ENCODE measurements at places on chromosomes 5 and 9.
A peak's percentile ranks its signal among the peaks of the same experiment; 100 is the strongest.

- no peak for DNase-seq
These were observed 361.0 kb downstream of the FGF10 start for GRCh38 chr5:44028226-44028625.

DNA sequence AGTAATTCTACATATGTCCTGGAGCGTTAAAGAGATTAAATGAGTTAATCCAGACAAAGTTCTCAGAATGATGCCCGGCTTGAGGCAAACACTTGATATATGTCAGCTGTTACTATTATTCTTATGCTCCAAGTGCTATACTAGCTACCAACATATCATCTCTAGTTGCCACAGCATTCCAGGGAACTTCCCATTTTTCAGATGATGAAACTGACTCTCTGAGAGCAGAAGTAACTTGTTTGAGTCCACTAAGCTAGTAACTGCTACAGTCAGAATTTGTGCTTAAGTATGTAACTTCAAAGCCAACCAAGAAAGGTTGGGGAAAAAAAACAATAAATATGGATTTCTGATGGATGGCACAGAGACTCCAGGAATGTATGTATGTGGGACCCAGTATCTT is 98.1 kb downstream of the CDK5RAP2 start:
- DNase-seq: no peak

DNA sequence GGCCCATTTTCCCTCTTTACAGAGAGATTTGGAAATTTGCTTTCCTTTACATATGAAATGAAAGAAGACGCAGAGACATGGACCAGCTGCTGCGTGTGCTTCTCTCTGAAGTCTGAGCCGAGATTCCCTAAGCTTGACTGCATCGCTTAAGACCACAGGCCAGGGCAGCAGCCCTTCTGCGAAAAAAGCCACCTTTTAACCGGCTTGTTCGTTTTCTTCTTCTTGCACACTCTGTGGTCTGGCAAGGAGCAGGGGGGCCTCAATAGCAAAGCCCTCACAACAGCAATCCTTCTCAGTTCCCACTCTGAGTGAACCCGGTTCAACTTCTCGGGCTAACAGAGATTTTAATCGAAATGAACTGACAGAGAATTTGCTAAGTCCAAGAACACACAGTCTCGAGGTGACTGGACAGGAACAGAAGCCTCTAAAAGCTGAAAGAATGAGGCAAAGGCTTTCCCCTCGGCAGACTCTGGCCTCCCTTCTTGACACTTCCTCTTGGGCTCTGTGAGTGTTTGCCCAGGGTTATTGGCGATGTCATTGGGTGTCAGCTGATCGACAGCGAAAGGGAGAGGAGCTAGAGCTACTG is 512.9 kb upstream of the KLF4 start:
- peak; percentile 67 for DNase-seq

- DNase-seq: no peak
These were observed 78.4 kb downstream of the GLDC start for GRCh38 chr9:6567140-6567591.

- DNase-seq: no peak
These were observed 74.3 kb downstream of the CACNA1B start for GRCh38 chr9:137951597-137952490.

- DNase-seq: no peak
These were observed 153.3 kb upstream of the IZUMO3 start for GRCh38 chr9:24698881-24699518.

DNA sequence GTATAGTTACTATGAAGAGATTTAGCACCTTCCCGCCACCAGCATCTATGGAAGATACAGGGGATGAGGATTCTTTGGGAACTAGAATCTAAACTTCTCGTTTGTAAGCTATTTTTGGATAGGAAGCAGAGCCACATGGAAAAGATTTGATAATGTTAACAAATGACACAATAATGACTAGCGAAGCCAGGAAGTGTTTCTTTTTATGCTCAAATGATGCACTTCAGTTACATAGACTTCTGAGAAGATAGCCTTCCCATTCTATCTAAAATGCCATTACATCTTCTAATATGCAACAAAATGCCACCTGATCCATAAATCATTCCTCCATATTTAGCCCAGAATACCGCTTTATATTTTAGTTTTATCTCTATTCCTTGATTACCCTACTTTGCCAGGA is 17.0 kb upstream of the TNC start:
- DNase-seq: no peak

GRCh38 chr5:69001627-69002026 is 92.2 kb upstream of the SLC30A5 start:
- no peak for DNase-seq

DNA sequence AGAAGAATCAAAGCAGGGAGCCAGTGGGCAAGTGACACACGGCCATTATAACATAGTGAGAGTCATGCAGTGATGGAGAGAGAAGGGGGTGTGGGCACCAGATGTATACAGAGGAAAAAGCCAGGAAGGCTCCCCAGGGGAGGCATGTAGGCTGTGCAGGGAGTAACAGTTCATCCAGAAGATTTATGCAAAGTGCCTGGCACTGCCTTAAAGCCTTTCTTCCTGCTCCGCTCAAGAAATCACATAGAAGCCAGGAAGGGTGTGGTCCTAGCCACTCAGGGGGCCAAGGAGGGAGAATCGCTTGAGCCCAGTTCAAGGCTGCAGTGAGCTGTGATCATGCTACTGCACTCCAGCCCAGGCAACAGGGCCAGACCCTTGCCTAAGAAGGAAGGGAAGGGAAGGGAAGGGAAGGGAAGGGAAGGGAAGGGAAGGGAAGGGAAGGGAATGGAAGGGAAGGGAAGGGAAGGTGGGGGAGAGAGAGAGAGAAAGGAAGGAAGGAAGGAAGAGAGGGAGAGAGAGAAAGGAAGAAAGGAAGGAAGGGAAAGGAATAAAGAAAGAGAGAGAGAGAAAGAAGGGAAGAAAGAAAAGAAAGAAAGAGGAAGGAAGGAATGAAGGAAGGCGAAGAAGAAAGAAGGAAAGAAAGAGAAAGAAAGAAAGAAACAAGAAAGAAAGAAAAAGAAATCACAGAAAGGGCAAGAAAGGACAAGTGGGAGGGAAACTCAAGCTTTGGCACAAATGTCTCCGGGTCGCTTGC is 89.8 kb downstream of the LHX2 start:
- DNase-seq: no peak

GRCh38 chr5:10528056-10528816 is 35.6 kb upstream of the ANKRD33B start:
- DNase-seq: no peak

- DNase-seq: no peak
These were observed 26.2 kb downstream of the GPR21 start for GRCh38 chr9:123059472-123060220.

DNA sequence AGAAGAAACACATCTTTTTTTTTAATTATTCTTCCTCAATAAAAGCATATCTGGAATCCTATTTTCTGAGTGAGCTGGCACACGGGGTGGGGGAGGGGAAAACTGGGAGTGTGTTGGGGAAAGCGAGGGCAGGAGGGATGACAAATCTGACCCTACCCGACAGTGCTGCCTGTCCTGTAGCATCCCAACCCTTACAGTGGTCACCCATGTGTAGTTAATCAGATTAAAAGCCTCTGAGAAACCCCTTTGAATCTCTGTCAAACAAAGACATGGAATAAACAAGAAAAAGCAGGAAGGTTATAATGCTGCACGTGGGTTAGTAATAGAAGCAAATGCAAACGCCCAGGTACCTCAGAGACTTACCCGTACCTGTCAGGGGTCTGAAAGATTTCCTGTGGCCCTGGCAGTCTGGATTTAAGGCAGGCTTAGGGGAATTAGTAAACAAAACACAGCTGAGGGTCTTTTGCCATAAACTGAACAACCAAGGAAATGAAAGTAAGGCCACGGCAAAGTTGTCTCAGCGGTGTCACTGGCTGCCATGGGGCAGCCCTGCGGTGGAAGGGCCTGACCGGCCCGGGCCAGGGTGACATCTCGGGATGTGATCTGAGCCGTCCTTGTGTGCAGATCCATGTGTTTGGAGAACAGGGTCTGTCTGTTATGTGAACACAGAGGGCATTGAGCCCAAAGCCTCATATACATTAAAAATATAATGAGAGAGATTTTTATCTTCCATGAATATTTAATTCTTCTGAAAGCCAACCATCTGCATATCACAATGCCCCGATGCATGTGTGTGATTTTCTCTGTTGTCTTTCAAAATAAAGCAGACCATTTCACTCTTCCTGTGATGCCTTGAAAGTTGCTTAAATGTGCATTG is 308.2 kb downstream of the ZNF608 start:
- DNase-seq: no peak

DNA sequence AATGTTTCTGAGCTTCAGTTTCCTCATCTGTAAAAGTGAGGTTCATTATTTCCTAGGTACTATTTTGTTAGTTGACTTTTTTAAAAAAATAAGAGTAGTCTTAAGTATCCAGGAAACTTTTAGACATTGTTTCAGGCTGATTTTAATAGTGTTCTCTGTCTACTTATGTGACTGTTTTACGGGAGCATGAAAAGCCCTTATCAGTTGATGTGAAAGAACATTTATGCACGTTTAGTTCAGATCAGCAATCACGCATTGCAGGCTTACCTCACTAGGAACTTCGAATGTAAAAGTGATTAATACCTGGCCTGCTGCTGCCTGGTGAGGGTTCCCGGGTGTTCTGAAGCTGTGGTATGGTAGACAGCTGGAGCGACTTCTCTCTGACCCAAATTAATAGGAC is 8.1 kb downstream of the SNX18 start:
- no peak for DNase-seq

DNA sequence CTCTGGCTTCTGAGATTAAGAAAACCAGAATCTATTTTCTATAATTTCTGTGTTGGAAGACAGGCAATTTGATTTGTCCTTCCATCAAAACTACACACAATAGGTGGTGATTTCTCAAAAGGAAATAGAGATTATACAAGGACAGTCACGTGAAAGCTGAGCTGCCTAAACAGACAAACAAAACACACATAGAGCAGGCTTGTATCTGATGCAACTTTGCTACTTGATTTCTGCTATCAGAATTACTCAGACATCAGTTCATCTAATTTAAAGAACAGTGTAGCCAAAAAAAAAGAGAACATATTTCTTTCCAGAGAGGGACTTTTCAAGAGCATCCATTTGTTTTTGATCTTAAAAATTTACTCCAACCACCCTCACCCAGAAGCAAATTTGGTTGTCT is 2128.3 kb upstream of the C9orf72 start:
- DNase-seq: no peak

DNA sequence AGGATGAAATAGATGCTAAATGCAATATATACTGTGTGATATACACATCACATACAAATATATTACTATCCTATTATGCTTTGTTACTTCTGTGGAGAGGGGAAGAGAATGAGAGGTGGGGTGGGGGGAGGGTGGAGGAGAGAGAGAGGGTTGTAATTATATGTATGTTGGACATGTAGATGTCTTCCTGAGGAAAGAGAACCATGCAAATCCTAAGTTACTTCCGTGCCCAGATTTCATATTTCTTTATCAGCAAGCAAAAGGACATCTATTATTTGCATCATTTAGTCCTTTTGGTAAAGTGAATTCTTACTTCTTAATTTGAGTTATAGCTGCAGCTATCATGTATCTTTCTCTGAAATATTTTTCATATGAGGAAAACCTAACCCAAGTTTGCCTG is 187.5 kb downstream of the ADGRV1 start:
- no peak for DNase-seq

DNA sequence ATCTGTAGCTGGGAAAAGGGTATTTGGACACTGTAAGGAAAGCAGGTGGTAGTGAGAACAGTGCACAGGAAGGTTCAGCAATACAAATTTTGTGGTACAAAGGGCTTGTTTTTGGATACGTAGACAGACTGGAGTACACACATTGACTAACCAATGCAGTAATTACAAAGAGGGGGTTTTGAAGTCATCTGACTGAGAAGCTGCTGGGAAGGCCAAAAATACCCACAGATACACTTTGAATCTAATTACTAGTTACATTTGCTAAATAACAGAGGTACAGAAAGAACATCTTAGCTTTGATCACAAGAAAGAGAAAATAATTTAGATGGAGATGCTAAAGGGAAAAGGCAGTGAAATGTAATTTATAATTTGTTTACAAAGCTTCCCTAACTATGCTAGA is 45.9 kb downstream of the PKD2L2 start:
- DNase-seq: no peak

DNA sequence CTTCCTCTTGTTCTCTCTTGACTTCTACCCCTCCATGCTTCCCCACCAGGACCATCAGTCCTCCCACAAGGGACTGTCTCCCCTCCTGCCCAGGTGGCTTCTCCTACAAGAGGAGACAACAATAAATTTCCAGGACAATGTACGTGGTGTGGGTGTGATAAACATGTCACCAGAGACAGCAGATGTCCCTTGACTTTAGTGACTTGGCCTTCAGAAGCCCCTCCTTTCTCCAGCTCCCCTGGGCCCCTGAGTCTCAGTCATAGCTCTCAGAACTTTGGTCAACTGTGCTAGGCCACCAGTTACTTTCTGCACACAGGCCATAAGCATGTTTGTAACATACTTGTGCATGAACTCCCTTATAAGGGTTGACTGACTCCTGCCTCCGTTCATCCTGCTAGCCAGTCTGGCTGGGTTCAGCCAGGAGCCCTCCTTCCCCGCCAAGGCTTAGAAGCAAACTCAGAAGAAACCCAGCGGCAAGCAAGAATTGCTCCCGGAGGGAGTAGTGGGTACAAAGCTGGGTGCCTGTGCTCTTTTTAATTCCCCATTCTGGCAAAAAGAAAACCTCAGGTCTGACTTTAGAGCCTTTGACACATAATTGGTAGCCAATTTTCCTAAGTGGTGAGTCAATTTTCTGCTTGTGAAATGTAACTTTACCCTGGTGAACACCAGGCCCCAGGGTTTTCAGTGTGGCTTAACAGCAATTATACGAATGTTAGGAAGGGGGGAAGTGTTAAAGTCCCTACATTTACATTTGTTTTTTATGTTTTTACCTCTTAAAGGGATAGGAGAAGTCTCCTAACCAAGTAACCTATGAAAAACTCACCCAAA is 49.2 kb downstream of the EBF1 start:
- DNase-seq: peak; percentile 54

GRCh38 chr9:111175350-111175749 is 137.1 kb upstream of the LPAR1 start:
- DNase-seq: no peak

DNA sequence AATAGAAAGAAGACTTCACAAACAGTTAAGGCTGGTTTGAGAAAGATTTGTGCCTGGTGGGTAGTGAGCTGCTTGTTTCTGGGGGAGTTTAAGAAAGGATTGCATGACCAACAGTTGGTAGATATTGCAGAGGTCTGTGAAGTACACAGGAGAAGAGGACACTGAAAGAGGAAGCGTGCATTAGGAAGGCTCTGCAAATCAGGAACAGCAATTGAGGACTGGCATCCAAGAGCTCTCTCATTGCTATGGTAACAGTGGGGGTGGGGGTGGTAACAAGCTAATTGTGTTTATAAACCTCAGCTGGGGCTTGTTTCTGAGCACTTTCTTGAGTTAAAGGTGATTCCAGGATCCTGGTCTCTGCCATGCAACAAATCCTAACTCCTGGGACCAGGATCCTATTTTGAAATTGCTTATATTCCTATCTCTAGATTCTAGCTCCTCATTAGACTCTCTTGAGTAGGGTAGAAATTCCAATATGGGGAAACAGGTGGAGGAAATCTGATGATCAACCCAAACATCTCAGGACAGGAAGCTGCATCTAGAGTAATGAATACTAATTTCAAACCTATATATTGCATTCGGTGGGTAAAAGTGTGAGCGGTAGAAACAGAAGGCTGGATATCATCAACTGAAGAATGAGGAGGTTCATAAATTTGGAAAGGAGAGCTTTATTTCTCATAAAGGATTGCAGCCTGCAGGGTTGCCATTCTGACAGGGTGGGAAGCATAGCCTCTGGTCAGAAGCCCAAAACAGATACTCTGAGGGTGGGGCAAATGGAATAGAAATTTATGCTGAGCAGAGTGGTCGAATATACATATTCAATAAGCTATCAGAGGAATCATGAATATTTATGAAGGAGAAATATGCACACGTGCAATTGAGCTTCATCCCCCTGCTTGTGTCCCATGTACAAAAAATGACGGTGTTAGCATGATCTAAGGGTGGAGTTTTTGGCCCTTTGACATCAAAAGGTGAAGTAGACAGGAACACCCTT is 79.4 kb downstream of the PTTG1 start:
- no peak for DNase-seq

Measured in right forelimb (tissue), 1 donor.